GM23338 (cell line): ENCODE measurements at places on chromosomes 2 and 18. TPM values are rescaled to one million over a fixed set of nuclear protein-coding genes. Genes with fewer than 3 reads are reported as not detected.

NGEF gene
- 4.2 and 5.4 TPM in 2 replicates for total RNA-seq

TLX2 gene
- 0.21 TPM in 1 of 2 replicates, not detected in the other for total RNA-seq

SIGLEC15 gene
- total RNA-seq, result 0.31 TPM in 1 of 2 replicates, not detected in the other

GRCh38 chr2:10781746-10782145 lies 30.8 kb downstream of the PDIA6 start:
- H3K27ac ChIP-seq, result no peak overlapping the region
- no peak overlapping the region for H3K4me3 ChIP-seq
- no peaks in the 10 kb centered on the region for H3K27me3 ChIP-seq
- no peak for DNase-seq
- H3K4me1 ChIP-seq, result no peaks in the 10 kb centered on the region
- peaks cover 49% of the 10 kb centered on the region for H3K36me3 ChIP-seq

- no peak for DNase-seq
- H3K4me1 ChIP-seq, result no peaks in the 10 kb centered on the region
- H3K36me3 ChIP-seq, result peaks cover 8% of the 10 kb centered on the region; the same call in 1 of the 2 replicates
- H3K27ac ChIP-seq, result peak overlapping the region; percentile 17; the same call in 1 of the 2 replicates
- H3K4me3 ChIP-seq, result no peak overlapping the region
Observed at GRCh38 chr2:25480561-25480960, 138.8 kb upstream of the DNMT3A start.
